ENCODE measurements at places on chromosomes 12 and 14.

GRCh38 chr14:27435923-27436670 lies 838.3 kb upstream of the NOVA1 start:
- no peak for DNase-seq

- no peak for DNase-seq
Observed at GRCh38 chr14:48586099-48586498, 910.7 kb upstream of the MDGA2 start.

DNA sequence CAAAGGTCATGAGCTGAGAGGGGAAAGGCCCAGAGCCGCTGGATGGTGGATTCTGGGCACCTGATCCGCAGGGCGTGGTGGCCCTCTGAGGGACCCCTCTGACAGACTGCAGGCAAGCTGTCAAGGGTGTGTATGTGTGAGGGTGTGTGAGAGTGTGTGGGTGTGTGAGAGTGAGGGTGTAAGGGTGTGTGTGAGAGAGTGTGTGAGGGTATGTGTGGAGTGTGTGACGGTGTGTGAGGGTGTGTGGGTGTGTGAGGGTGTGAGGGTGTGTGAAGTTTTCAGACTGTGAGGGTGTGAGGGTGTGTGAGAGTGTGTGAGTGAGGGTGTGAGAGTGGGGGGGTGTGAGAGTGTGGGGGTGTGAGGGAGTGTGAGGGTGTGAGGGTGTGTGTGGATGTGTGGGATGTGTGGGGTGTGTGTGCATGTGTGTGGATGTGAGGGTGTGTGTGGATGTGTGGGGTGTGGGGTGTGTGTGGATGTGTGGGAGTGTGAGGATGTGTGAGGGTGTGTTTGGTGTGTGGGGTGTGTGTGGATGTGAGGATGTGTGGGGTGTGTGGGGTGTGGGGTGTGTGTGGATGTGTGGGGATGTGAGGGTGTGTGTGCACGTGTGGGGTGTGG lies 156.7 kb downstream of the TMEM121 start:
- no peak for DNase-seq

DNA sequence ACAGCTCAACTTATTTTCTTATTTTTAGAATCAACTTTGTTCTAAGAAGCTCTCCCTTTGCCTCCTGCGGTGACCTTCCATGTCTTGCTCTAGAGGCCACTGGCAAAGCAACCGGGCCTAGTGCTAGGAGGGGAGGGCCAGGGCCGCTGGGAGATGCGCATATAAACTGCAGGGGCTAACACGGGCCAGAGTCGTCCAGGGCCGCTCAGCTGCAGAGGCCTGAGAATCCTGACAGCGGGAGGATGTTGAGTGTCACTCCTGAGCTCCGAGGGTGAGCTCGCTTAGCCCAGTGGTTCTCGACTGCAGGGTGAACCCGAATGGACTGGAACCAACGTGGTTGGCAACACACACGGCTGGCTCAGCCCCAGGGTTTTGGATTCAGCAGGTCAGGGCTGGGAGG lies 6.5 kb upstream of the PIWIL1 start:
- DNase-seq: no peak

GRCh38 chr12:8913702-8914032 lies 642 bp upstream of the PHC1 start:
- DNase-seq: no peak

- DNase-seq: no peak
Observed at GRCh38 chr14:72796935-72797334, 97.0 kb downstream of the DPF3 start.

DNA sequence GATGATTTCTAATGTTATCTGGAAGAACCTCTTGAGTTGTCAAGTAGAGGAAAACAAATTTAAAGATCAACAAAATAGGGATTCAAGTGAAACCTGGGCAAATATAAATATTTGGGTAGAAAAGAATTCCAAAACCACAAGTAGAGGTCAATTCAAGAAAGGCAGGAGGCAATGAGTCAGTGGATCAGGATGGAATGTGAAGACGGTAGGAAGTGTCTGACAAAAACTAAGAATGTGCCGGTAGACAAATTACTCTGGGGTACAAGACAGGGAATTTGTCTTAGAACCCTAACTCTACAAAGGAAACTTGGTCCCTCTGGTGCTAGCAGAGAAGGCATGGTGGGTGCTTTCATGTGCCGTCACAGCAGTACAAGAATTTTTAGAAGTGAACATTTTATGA lies 13.6 kb downstream of the ABCD2 start:
- no peak for DNase-seq

- no peak for DNase-seq
Observed at GRCh38 chr14:97407701-97408407, 610.7 kb downstream of the VRK1 start.

DNA sequence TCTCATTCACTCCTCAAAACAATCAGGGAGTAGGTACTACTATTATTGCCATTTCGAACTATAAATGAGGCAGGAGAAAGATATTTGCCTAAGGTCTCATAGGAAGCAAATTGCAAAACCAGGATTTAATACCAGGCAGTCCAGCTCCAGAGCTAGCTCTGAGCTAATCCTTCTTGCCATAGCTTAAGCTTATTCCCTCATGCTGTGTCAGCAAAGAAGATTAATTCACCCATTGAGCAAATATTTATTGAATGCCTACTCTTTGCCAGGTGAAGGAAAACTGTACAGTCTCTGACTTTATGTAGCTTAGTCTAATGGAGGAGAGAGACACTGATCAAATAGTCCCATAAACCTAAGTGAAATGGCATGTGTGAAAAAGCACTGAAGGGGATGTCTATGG lies 19.5 kb downstream of the KCNA5 start:
- no peak for DNase-seq
